Suppressor macrophage treated with lipopolysaccharide for 1 hour (primary cell): ENCODE measurements at places on chromosomes 13 and 19.

- DNase-seq, result peak; percentile 0
Measured at GRCh38 chr13:54029226-54029625, 1000.6 kb downstream of the OLFM4 start.

GRCh38 chr13:102128216-102128810 is 273.5 kb downstream of the FGF14 start:
- DNase-seq, result peak; percentile 21

DNA sequence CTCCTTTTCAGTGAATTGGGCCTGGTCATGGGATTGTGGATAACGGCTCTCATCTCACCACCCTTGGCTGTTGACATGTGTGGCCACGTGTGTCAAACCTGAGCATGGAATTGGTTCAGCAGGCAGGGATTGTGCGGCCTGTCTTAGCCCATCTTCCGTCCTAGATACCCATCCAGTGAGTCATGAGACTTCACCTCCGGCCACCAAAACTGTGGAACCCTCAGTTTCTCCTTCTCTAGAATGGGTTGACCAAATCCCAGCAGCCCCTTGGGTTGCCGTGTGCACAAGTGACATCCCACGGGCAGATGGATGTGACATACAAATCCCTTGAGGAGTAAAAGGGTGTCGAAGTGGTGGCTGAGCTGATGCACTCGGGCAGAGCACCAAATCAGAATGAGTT is 6.7 kb downstream of the GGN start:
- DNase-seq, result no peak

GRCh38 chr13:97460004-97460775 is 26.2 kb downstream of the RAP2A start:
- DNase-seq, result peak; percentile 65

- no peak for DNase-seq
Measured at GRCh38 chr13:33265133-33265532, 20.4 kb downstream of the STARD13 start.

- DNase-seq, result no peak
Measured at GRCh38 chr13:79187917-79188690, 218.0 kb downstream of the RBM26 start.

GRCh38 chr19:14138576-14139265 is 2.3 kb upstream of the ASF1B start:
- peak; percentile 25 for DNase-seq

DNA sequence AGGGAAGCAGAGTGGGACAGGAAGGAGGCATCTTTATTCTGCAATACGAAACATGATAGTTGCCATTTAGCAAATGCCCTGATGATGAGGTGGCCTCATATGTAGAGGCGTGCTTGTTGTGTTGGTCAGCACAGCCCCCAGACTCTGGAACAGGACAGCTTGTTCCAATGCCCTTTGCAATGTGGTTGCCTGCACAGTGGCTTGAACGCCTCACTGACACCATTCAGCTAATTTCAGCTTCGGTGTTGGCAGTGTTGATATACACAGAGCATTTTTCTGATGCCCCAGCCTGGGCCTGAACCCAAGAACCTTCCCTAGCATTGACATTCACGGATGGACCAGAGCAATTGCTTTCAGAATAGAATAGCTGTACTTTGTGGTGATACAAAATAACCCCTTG is 133.3 kb downstream of the HS6ST3 start:
- no peak for DNase-seq

DNA sequence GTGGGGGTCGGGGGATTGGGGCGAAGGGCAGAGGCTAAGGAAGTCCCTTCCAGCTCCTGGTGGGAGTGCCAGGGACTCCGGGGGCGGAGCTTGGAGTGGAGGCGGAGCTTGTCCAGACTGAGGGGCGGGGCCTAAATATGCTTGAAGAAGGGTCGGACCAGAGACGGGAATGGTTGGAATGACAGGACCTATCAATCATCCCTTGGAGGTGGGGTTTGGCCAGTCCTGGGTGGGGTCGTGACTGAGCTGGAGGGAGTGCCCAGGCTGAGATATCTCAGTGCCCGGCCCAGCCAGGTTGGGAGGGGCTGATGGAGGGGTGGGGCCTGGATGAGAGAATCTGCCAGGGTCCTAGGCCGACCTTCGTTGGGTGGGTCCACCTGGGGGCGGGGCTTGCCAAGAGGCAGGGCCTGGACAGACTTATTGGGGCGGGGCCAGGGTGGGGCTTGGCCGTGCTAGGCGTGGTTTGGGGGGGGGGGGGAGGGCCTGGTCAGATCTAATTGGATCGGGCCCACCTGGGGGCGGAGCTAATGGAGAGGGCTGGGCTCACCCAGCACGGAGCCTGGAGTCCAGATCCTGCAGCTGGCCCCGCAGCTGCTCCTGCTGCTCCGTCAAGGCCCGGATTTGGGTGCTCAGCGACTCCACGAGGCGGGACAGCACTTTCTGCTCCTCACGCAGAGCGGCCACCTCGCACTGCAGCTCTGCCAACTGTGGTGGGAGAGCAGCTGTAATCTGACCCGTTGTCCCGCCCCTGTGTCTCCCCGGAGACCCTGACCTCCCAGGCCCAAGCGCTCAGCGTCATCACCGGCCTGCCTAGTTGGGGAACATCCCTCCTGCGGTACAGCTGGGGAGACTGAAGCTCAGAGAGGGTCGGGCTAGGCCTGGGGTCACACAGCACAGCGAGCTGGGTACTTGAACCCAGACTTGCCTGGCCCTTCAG is 2.6 kb upstream of the WIZ start:
- peak; percentile 48 for DNase-seq

- no peak for DNase-seq
Measured at GRCh38 chr19:33804021-33804799, 7.5 kb downstream of the KCTD15 start.

GRCh38 chr13:84553227-84553626 is 671.0 kb upstream of the SLITRK1 start:
- no peak for DNase-seq

GRCh38 chr13:110199046-110199831 is 107.7 kb downstream of the COL4A1 start:
- no peak for DNase-seq

DNA sequence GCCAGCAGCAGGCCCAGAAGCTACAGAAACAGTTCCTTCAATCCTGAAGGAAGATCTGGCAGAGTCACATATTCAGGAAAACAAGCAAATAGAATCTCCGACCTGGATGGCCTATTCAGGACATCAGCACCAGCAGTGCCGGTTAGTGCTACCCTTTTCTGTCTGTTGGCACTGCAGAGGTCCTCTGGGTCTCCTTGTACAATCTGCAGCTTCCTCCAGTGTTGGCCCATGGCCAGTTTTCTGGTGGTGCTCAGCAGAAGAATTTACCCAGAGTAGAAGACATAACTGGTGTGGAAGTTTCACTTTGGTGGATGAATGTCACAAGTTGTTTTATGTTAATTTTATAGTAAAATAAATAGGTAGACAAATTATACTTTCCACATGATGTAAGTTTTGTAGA is 498.1 kb downstream of the COG6 start:
- no peak for DNase-seq

DNA sequence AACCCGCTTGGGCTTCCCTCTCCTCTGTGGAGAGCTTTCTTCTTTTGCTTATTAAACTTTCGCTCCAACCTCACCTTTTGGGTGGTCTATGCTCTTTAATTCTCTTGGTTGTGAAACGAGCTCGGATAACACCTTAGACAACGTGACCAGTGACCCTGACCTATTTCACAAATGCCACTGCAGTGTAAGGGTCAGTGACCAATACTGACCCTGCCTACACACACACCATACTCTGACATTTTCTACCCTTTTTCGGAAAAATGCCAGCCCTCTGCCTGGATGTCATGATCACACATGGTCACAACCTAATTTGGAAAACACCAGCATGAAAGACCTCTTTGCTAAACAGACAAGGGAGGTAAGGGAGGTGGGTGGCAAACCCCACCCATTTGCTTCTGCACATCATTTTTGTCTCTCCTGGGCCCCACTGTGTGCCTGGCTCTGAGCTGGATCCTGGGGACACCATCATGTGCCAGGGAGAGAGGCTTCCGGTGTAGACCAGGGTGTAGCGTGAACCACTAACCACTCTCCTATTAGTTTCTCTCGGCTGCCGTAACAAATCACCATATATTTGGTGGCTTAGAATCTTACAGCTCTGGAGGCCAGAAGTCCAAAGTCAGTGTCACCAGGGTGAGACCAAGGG is 9.9 kb downstream of the ETFB start:
- no peak for DNase-seq

DNA sequence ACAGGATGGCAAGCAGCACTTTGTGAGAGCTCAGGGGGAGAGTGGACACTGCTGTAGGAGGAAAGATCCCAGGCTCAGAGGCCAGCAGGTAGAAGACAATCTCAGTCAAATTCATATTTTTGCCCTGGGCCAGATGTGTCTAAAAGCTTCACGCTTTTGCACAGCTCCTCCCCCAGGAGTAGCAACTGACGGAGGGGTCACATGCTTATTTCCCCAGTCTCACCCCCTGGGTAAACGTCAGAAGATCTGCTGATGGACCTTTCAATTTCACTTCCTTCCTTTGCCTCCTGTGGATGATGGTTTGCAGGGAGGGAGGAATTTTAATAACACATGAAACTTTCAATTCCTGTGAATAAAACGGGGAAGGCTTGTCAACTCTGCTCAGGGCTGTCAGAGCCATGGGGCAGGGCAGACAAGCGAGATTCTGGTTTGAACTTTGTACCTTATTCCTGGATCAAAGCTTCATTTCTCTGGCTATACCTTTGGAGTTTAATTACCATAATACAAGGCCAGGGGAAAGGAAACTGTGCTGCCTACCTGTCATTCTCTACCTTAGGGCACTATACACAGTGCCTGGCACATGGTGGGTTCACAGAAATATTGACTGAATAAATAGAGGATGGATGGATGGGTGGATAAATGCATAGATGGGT is 41.0 kb downstream of the POU4F1 start:
- no peak for DNase-seq

- peak; percentile 2 for DNase-seq
Measured at GRCh38 chr13:105920370-105920769, 615.1 kb downstream of the EFNB2 start.

GRCh38 chr13:25241007-25241406 is 46.3 kb downstream of the MTMR6 start:
- DNase-seq, result no peak

DNA sequence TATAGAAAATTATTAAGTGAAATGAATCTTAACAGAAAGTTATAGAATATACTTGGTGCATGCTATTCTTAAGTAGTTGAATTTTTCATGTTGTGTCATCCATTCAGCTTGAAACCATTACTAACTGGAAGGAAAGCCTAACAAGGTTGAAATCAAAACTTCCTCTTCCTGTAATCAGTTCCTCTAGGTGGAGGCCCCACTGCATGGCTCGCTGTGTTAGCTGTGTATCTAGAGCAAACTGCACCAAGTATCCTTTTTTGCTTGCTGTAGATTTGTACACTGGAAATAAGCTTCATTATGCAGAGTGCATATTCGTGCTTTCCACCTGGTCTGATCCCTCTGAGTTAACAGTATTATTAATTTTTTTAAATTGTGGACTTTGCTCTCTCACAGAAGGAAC is 1146.1 kb downstream of the EFNB2 start:
- no peak for DNase-seq

DNA sequence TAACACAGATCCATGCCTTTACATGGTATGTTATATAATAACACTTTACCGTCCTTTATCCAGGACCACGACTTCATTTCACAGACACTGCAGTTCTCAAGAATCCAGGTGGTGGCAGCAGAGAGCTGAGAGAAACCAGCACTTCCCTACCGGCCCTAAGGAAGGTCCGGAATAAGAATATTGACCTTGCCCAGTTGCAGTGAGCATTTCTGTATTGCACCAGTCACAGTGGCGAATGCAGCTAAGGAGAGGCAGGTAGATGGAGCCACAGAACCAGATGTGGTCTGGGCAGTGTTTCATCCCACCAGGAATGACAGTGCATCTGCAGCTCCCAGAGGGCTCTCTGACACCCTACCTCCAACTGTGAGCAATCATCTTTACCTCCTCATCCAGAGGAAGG is 44.6 kb downstream of the ZNF787 start:
- peak; percentile 75 for DNase-seq

- no peak for DNase-seq
Measured at GRCh38 chr13:51336746-51337145, 2.7 kb upstream of the SERPINE3 start.

DNA sequence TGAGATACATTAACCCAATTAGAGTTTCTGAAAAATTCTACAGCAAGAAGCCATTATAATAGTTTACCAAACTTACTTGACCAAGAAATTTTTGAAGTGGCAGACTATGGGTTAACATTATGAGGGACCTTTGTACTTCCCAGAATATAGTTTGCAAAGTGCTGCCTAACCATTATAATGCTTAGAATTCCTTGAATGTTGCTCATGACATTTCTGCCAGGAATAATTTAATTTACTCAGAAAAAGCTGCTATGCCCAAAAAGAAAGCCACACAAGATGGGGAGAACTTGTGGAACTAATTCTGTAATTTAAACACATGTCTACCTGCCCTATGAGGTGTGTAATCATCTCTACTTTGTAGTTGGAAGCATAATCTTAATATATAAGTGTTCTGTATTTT is 58.1 kb upstream of the MYCBP2 start:
- DNase-seq, result no peak

DNA sequence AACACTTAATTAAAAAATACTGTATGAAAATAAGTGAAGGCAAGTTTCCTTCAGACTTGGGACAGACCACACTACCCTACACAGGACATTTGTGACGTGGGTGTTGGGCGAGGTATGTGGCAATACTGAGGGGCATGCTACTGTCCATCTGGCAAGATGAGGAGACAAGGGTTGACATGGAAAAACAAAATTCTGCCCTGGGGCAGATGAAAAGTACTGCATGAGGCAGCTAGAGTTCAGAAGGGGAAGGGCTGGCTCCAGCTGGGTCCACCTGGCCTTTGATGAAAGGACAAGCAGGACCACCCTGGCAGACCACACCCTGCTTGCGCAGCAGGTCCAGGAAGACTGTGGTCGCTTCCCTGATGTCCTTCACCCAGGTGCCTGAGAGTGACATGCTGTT is 43.2 kb downstream of the LATS2 start:
- DNase-seq, result no peak

DNA sequence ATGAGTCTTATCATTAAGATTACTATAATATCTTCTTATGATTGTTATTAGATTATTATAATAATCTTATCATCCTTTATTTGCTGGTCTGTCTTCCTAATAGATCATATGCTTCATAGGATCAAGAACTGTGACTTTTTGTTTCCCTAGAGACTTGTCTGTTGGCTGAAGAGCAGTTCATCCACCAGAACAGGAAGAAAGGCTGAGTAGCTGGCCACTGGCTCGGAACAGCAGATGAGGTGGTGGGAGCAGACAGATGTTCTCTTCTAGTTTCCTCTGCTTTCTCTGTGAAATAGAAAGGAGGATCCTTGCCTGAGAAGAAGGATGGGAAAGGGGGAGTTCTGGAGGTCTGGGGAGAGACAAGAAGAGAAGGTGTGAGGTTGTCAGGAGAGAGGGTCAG is 120.0 kb downstream of the CCNA1 start:
- no peak for DNase-seq

- peak; percentile 45 for DNase-seq
Measured at GRCh38 chr13:51557438-51557837, 26.8 kb upstream of the WDFY2 start.
